ENCODE measurements at places on chromosomes 6 and 20.

DNA sequence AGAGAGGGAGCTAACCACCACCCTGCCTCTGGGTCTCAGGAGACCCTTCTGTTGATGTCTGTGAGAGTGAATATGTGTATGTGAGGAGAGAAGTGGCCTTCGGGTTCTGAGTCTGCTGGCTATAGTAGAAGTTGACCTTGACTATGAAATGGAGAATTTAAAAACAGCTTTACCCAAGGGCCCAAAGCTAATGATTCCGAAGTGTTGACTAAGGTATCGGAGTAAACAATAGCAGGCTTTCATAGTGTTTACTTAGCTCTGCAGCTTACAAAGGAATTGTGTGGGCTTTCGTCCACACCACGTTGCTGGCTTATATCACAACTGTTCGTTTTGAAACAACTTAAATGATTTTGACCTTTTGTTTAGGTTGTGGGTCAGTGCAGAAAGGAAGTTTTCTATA is 126.5 kb upstream of the JAG1 start:
- no peak for DNase-seq
- no peak overlapping the region for H3K27ac ChIP-seq
- no peaks in the 10 kb centered on the region for H3K4me1 ChIP-seq
- no peaks in the 10 kb centered on the region for H3K36me3 ChIP-seq

DNA sequence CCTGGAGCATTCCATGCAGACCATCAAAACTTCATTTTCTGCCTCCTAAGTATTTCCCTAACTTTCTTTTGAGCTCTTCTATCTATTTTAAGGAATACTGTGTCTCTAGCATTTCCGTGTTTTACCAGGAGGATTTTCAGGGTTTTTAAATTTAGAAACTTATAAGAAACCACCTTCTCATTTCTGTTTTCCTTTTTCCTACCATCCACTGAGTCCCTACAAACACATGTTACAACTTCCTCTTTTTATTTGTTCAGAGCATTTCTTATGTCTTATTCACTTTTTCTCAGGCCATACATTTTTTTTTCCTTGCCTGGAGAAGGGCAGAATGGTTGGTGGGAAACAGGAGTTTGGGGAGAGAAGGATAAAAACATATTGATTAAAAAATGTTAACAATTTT is 130.0 kb upstream of the BMP5 start:
- H3K36me3 ChIP-seq = no peaks in the 10 kb centered on the region
- no peak overlapping the region for H3K27ac ChIP-seq
- H3K4me1 ChIP-seq = no peaks in the 10 kb centered on the region
- H3K27me3 ChIP-seq = no peaks in the 10 kb centered on the region
- DNase-seq = no peak
- H3K4me3 ChIP-seq = no peak overlapping the region

DNA sequence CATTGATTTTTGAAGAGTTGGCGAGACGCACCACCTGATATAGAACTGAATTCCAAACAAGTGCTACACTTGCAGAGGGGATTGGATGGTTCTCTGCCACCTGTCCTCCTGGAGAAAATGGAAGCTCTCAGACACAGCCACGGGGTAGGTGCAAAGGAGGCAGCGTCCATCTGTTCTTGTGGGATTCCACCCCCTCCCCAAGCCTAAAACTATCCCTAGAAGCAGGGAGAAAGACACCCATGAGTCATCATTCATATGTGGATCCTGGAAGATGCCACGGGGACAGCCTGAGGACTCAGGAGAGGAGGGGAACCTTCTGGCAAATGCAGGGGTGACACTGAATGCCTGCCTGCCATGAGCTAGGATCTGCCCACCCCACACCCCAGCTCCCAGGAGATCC is 171.3 kb upstream of the CST7 start:
- no peak overlapping the region for H3K4me3 ChIP-seq
- no peak overlapping the region for H3K27ac ChIP-seq
- H3K4me1 ChIP-seq = no peaks in the 10 kb centered on the region

- no peak overlapping the region for H3K27ac ChIP-seq
- H3K27me3 ChIP-seq = no peaks in the 10 kb centered on the region
- H3K4me1 ChIP-seq = no peaks in the 10 kb centered on the region
Measured at GRCh38 chr20:59671661-59672471, 67.5 kb downstream of the PHACTR3 start.

GRCh38 chr6:157770946-157771345 is 52.1 kb upstream of the SNX9 start:
- no peaks in the 10 kb centered on the region for H3K36me3 ChIP-seq
- no peak overlapping the region for H3K4me3 ChIP-seq
- peaks cover 22% of the 10 kb centered on the region for H3K4me1 ChIP-seq
- DNase-seq = no peak
- no peak overlapping the region for H3K27ac ChIP-seq

DNA sequence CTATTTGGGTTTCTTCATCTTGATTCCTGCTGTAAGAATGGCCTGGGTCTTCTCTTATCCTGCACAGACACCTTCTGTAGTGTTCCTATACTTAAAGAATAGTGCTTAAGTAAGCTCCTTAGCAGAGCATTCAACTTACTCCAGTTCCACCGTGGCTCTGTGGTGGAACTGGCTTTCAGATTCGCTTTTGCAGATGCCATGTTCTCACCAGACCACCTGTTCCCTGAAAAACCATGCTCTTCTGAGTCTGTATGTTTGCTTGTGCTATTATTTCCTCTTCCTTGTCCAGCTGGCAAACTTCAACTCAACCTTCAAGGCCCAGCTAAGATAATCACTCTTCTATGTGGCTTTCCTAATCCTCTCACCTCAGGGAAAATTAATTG is 4.9 kb downstream of the ELMO2 start:
- H3K27me3 ChIP-seq = no peaks in the 10 kb centered on the region
- peak overlapping the region; percentile 25 for H3K4me3 ChIP-seq
- no peak for DNase-seq
- peak overlapping the region; percentile 84 for H3K27ac ChIP-seq
- peaks cover 73% of the 10 kb centered on the region for H3K4me1 ChIP-seq

- no peak for DNase-seq
- no peak overlapping the region for H3K4me3 ChIP-seq
- no peaks in the 10 kb centered on the region for H3K4me1 ChIP-seq
- H3K27ac ChIP-seq = peak overlapping the region; percentile 43
- H3K27me3 ChIP-seq = no peaks in the 10 kb centered on the region
- no peaks in the 10 kb centered on the region for H3K36me3 ChIP-seq
Measured at GRCh38 chr6:154592199-154592860, 81.8 kb upstream of the CNKSR3 start.

- no peak overlapping the region for H3K27ac ChIP-seq
- no peak for DNase-seq
- H3K36me3 ChIP-seq = no peaks in the 10 kb centered on the region
- no peaks in the 10 kb centered on the region for H3K27me3 ChIP-seq
- H3K4me3 ChIP-seq = no peak overlapping the region
- no peaks in the 10 kb centered on the region for H3K4me1 ChIP-seq
Measured at GRCh38 chr6:27761391-27761790, 150.8 kb downstream of the OR2B2 start.

GRCh38 chr6:147029923-147030322 is 174.3 kb upstream of the STXBP5 start:
- H3K27ac ChIP-seq = no peak overlapping the region
- DNase-seq = no peak
- H3K4me3 ChIP-seq = no peak overlapping the region
- no peaks in the 10 kb centered on the region for H3K27me3 ChIP-seq
- no peaks in the 10 kb centered on the region for H3K36me3 ChIP-seq
- H3K4me1 ChIP-seq = no peaks in the 10 kb centered on the region

DNA sequence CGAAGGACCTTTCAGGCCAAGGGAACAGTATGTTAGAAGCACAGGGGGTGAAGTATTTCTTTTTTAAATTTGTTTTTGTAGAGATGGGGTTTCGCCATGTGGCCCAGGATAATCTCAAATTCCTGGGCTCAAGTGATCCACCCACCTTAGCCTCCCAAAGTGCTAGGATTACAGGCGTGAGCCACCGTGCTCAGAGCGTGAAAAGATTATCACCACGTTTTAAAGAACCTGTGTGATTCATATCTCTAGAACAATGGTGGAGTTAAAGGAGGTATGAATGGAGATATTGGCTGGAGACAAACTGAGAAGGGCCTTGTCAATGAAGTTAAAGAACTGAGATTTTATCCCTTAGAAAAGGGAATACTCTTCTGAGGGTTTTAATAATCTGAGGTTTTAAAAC is 9.7 kb downstream of the ASF1A start:
- DNase-seq = no peak
- no peak overlapping the region for H3K27ac ChIP-seq
- no peaks in the 10 kb centered on the region for H3K27me3 ChIP-seq
- peaks cover 31% of the 10 kb centered on the region for H3K36me3 ChIP-seq
- H3K4me1 ChIP-seq = peaks cover 39% of the 10 kb centered on the region

DNA sequence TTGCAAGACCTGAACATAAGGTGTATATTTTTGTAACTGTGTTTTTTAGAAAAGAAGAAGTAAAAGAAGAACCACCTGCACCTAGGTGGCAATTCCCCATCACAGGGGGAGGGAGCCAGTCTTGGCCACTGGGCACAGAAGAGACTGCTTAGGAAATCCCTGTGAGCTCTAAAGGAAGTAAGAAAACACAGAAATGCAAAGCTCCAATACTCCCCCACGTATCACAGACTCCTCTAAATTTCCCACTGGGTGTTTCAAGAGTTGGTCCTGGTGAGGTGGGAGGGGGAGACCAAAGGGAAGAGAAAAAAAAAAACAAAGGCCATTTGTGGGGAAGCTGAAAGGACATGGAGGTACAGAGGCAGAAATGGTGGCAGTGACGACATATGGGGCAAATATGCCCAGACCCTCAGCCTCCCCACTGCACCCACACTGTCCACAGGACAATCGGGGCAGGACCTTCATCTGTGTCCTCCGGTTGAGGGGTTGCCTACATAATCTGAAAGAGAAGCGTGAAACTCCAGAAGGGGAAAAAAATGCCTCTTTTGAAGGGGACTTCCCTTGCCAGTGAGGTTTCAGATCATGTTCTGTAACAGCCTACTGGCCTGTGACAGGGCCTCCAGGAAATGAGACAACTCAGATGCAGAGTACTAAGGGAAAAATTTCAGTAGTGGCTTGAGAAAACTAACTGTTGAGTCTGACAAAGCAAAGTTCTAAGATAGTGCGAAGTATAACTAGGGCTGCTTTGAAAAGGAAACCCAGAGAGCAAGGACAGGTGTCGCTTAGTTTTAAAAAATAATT is 226.2 kb upstream of the MARCKS start:
- DNase-seq = no peak
- H3K27ac ChIP-seq = peak overlapping the region; percentile 53
- H3K4me3 ChIP-seq = no peak overlapping the region
- H3K36me3 ChIP-seq = no peaks in the 10 kb centered on the region

- H3K27ac ChIP-seq = no peak overlapping the region
- H3K4me3 ChIP-seq = no peak overlapping the region
- no peaks in the 10 kb centered on the region for H3K27me3 ChIP-seq
- H3K4me1 ChIP-seq = no peaks in the 10 kb centered on the region
- DNase-seq = no peak
Measured at GRCh38 chr6:139994998-139995397, 620.5 kb upstream of the CITED2 start.

DNA sequence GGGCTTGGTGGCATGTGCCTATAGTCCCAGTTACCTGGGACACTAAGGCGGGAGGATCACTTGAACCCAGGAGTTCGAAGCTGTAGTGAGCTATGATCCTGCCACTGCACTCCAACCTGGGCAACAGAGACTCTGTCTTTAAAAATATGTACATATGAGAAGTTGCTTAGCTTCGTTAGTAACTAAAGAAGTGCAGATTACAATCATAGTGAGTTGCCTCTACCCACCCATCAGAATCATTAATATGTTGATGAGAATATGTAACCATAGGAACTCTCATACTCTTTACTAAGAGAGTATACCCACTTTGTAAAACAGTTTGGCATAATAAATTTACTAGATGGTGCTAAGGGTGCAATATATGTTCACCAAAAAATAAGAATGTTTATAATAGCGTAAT is 54.0 kb downstream of the EFHC1 start:
- H3K36me3 ChIP-seq = no peaks in the 10 kb centered on the region
- no peak overlapping the region for H3K27ac ChIP-seq
- no peak for DNase-seq
- no peaks in the 10 kb centered on the region for H3K27me3 ChIP-seq
- no peak overlapping the region for H3K4me3 ChIP-seq

DNA sequence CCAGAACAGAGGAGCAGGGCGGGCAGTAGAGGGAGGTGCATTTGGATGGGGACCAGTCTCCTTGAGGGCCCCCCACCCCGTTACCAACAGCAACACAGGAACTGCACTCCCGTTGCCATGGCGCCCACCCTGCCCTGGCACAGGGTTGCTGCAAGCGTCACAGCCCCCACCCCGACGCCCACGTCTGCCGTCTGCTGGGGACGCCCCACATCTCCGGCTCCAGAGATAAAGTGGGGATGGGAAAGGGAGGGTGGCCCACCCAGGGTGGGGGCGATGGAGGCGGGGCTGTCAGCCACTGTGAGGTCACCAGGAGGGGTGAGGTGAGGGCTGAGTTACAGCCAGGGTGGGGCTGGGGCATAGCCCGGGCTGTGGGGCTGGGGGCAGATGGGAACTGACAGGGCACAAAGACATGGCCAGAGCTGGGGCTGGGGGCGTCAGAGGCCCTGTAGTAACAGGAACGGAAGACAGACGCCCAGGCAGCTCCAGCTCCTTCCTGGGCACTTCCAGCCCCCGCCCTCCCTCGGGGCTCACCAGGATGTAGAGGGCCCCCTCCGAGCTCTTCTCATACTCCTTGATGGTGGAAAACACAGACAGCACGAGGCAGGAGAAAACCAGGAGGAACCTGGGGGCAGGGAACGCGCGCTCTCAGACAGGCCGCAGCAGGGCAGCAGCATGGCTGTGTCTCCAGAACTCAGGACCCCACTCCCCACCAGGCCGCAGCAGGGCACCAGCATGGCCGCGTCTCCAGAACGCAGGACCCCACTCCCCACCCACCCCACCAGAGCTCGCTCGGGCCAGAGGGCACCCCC is 26.0 kb downstream of the KCNQ2 start:
- H3K4me1 ChIP-seq = no peaks in the 10 kb centered on the region
- no peak overlapping the region for H3K27ac ChIP-seq
- DNase-seq = no peak
- H3K36me3 ChIP-seq = no peaks in the 10 kb centered on the region

GRCh38 chr6:1540864-1541521 is 68.7 kb upstream of the FOXC1 start:
- no peaks in the 10 kb centered on the region for H3K36me3 ChIP-seq
- no peaks in the 10 kb centered on the region for H3K27me3 ChIP-seq
- no peak overlapping the region for H3K4me3 ChIP-seq
- H3K27ac ChIP-seq = no peak overlapping the region

DNA sequence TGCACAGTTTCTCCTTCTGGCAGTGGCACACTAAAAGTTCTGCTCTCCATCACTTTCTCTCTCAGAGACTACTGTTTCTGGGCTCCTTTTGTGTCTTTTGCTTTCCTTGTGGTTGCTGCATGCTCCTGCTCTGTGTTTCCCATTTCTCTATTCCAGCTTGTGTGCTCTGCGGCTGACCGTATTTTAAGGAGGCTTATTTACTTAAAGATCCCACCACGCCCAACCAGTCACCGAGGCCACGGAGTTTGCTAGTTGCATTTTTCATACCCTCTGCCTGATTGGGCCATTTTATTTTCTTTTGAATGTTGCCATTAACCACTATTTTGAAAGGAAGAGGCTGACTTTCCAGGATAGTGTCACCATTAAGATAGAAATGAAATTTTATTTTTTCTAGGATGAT is 626.4 kb upstream of the MMS22L start:
- H3K4me3 ChIP-seq = no peak overlapping the region
- DNase-seq = no peak
- H3K27ac ChIP-seq = no peak overlapping the region
- no peaks in the 10 kb centered on the region for H3K36me3 ChIP-seq
- H3K27me3 ChIP-seq = no peaks in the 10 kb centered on the region

- H3K27me3 ChIP-seq = no peaks in the 10 kb centered on the region
- H3K4me1 ChIP-seq = no peaks in the 10 kb centered on the region
- H3K27ac ChIP-seq = no peak overlapping the region
- no peak for DNase-seq
Measured at GRCh38 chr6:143346004-143346403, 104.5 kb downstream of the ADAT2 start.

Data from vagina (tissue), 2 donors.